Dermis microvascular lymphatic vessel endothelial cell (primary cell): ENCODE measurements at places on chromosomes 6 and 20. TPM values are rescaled to one million over a fixed set of nuclear protein-coding genes. Genes with fewer than 3 reads are reported as not detected.

ECT2L gene
- total RNA-seq: under 0.01 TPM in 1 of 2 replicates, not detected in the other

PLCB1 gene
- total RNA-seq: 10.9 and 13.1 TPM in 2 replicates

HLA-DOA gene
- not detected in 2 replicates for total RNA-seq

TCP11 gene
- total RNA-seq: 0.13 TPM in 2 replicates

VGLL2 gene
- total RNA-seq: not detected in 2 replicates

KCNB1 gene
- total RNA-seq: under 0.01 TPM in 1 of 2 replicates, not detected in the other

- DNase-seq: no peak
Observed at GRCh38 chr6:132063738-132064137, 112.6 kb upstream of the CCN2 start.

DNA sequence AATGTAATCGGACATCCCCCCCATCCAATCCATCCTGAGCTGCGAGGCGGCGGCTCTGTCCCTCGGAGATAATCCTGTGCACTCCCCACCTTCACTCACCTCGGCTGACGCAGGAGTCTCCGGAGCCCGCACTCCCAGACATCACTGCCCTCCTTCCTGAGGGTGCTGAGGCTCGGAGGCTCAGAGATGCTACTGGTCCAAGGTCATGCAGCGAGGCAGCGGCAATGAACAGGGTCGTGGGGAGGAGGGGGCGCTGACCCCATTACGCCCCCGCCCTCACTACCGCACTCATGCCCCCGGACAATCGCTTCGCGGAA is 485 bp downstream of the ADISSP start:
- DNase-seq: no peak

GRCh38 chr6:100230115-100230952 is 234.4 kb downstream of the SIM1 start:
- DNase-seq: no peak

GRCh38 chr6:2876210-2877056 is 26.7 kb downstream of the SERPINB9 start:
- peak; percentile 98 for DNase-seq

DNA sequence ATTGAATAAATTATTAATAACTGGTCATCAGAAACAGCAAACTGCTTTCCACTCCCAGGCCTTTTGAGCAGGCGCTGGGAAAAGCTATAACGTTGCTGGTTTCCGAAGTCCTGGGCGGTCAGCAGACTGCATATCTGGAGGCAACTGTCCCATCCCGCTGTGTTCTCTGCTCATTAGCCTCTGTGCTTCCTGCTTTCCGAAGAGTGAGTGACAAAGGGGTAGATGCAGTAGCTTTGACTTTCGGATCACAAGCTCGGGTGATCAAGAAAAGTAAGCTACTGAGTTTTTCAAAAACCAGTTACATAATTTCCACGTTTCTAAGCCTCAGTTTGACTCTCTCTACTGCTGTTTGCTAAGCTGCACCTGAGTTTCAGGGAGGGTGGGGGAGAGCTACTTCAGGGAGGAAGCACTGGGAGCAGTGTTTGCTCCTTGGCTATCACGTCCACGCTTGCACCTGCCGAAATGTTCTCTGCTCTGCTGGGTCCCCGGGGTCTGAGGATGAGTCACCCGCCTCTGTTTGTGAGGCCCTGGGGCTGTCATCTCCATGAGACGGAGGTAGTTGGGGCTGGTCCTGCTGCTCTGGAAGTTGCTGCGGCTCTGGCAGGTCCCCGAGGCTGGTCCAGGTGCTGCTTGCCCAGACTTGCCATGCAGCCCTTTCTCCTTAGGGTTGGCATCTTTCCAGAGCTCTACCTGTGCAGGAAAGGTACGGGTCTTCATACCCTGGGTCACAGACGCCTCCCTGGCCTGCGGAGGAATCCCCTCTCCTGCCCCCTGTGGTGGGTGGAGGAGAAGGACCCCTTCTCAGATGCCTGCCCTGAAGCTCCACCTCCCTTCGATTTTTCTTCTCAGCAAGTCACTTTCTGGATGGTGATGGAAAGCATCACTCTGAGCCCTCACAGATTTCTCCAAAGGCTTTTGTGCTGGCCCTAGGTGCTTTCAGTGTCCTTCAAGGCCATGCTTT is 220.0 kb downstream of the QKI start:
- DNase-seq: no peak

GRCh38 chr6:27894839-27895762 is 17.1 kb downstream of the OR2B2 start:
- peak; percentile 76 for DNase-seq

- DNase-seq: no peak
Observed at GRCh38 chr6:166586424-166587156, at the start of gene RAMACL. Gene RAMACL (minus strand): TSS chr6:166586678. CDS start chr6:166586477, 201 bp downstream.

- no peak for DNase-seq
Observed at GRCh38 chr6:11222385-11223277, 9.8 kb downstream of the NEDD9 start.

DNA sequence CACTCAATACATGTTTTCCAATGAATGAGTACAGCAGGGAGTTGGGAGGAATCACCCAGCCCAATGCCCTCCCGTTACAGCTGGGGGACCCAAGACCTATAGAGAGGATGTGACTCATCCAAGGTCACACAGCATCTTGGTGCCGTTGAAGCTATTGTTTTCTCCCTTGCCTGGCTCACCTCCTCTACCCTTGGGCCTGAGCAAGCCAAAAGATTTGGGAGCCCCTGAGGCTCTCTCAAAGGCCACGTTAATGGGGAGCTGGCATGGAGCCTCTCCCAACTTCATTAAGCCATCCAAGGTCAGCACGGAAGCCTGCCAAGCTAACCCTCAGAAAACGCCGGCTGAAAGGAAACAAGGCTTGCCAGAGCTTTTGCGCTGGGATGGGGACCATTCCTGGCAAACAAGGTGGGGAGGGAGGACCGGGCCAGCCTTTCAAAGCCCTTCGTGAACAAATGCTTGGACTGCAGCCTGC is 30.4 kb downstream of the KCNB1 start:
- DNase-seq: peak; percentile 60

DNA sequence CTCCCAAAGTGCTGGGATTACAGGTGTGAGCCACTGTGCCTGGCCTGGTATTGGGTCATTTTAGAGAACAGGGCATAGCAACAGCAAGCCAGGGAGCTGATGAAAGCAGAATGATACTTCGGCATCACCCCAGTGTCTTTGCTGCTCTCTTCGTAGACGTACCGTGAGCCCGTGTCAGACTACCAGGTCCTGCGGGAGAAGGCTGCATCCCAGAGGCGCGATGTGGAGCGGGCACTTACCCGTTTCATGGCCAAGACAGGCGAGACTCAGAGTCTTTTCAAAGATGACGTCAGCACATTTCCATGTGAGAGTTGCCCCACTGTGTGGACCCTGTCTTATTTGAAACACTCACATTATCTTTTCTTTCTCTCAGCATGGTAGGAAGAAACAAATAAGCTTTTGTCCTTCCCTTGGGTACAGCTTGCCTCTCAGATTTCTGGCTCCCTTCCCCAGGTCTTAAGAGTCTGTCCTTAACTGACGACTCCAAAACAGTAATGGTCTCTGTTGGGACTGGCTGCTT is 15.9 kb downstream of the TAF8 start:
- no peak for DNase-seq

DNA sequence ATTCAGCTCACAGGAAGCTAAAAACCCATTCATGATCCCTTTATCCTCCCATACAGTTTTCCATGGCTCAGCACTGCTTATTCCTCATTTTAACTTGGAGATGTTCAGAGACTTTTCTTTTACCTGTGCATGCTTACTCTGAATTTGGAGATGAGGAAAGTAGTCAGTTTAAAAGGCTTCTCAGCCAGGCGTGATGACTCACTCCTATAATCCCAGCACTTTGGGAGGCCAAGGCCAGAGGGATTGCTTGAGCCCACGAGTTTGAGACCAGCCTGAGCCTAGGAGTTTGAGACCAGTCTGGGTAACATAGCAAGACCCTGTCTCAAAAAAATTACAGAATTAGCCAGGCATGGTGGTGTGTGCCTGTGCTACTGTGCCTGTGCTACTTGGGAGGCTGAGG is 30.3 kb upstream of the TMEM217 start:
- no peak for DNase-seq

GRCh38 chr6:54481091-54481490 is 172.8 kb downstream of the TINAG start:
- DNase-seq: peak; percentile 10

GRCh38 chr6:5899216-5900045 is 107.3 kb downstream of the NRN1 start:
- DNase-seq: no peak

GRCh38 chr6:2625581-2625980 is 125.1 kb downstream of the MYLK4 start:
- no peak for DNase-seq

- DNase-seq: no peak
Observed at GRCh38 chr20:43531091-43531443, 23.6 kb downstream of the L3MBTL1 start.

GRCh38 chr20:10115021-10115420 is 80.2 kb downstream of the ANKEF1 start:
- no peak for DNase-seq

- no peak for DNase-seq
Observed at GRCh38 chr6:126662966-126663365, 323.1 kb downstream of the CENPW start.

GRCh38 chr6:69155467-69155866 is 520.4 kb downstream of the ADGRB3 start:
- DNase-seq: no peak

GRCh38 chr6:56424064-56424463 is 176.7 kb upstream of the COL21A1 start:
- DNase-seq: no peak

- no peak for DNase-seq
Observed at GRCh38 chr6:16751251-16751946, 9.9 kb downstream of the ATXN1 start.

DNA sequence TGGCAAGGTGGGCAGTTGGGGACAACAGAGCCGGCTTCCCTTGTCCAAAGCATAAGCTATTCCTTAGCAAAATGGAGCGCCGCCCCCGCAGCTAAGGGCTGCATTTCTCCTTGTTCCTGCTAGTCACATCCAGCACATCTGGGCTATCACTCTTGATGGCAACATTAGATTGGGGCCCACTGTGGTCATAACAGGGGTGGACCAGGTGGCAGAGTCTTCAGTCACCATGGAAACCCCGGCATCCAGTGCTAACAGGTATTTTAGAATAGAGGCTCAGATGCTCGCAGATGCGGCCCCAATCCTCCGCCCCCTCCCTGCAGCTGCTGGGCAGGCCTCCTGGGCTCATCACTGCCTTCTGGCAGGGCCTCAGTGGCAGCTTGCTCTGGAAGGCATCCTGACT is 168.2 kb upstream of the PROKR2 start:
- DNase-seq: no peak

- no peak for DNase-seq
Observed at GRCh38 chr6:115575285-115575684, 485.4 kb downstream of the FRK start.

- no peak for DNase-seq
Observed at GRCh38 chr6:118744261-118744941, 93.0 kb upstream of the CEP85L start.

- no peak for DNase-seq
Observed at GRCh38 chr6:121800047-121800446, 364.6 kb downstream of the GJA1 start.

DNA sequence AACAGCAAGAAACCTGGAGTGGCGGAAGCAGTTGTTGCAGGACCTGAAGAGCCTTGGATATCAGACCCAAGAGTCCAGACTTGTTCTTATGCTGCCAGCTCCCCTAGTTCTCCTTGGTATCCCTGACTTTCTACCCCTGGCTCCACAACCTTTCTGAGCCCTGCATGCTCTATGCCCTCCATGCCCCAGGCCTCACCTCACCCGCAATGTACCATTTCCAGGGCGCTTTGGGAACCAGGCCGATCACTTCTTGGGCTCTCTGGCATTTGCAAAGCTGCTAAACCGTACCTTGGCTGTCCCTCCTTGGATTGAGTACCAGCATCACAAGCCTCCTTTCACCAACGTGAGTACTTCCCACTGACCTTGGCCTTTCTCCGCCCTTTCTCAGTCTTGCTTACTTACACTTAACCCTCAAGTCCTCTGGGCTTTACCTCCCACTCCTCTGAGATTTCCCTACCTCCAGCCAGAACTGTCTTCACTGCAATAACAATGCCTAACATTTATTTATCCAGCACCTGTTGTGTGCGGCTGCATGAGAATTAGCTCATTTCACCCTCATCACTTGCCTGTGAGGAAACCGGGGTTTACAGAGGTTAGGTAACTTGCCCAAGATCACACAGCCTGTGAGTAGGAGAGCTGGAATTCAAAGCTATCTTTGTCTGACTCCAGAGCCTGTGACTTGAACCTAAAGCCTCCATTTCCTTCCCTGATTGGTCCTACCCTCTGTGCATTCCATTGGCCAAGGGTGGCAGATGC is 2.3 kb downstream of the POFUT1 start:
- DNase-seq: no peak

GRCh38 chr20:32858189-32858588 is 534 bp upstream of the EFCAB8 start:
- DNase-seq: no peak

- DNase-seq: no peak
Observed at GRCh38 chr6:30282522-30282921, 44.2 kb upstream of the TRIM39 start.

DNA sequence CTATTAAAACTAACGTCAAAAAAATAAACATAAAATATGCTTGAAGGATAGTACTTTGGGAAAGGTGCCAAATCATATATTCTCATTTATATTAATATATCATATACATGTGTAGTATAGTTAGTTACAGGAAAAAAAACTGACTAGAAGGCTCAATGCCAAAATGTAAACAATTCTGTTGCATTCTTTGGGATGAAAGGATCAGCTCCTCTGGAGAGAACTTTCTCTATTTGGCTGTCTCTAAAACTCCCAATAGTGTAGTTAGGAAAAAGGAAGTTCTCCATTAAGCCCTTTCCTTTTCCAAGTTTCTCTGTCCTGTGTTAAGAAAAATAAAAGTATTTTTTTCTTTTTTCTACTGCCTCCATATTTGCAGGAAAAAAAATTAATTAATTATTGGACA is 86.5 kb upstream of the BTN3A2 start:
- no peak for DNase-seq

DNA sequence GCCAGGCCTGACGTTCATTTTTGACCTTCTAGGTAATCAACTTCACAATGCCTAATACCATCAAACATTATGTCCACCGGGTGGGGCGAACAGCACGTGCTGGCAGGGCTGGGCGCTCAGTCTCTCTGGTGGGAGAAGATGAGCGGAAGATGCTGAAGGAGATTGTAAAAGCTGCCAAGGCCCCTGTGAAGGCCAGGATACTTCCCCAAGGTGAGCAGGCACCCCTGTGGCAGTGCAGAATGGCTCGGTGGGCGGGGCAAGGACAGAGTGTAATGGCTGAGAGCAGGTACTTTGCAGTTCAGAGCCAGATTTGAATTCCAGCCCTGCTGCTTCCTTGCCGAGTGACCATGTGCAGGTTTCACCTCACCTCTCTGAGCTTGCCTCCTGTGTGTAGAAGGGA is 17.1 kb downstream of the DDX27 start:
- no peak for DNase-seq

DNA sequence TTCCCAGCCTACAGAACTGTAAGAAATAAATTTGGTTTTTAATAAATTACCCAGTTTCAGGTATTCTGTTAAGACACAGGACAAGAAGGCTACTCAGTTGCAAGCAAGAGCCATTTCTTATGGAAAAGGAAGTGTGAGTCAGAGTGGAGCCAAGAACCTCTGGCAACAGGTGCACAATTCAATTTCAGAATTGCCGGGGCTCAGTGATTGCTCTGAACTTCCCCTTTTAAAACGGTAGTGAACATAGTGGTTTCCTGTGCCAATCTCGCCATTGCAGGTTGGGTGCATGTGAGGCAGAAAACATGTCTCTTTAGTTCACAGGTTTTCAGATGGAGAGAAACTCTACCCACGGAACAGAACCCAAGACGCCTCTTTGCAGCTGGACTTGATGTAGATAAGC is 16.4 kb downstream of the PIGT start:
- no peak for DNase-seq
